ENCODE measurements at places on chromosomes 3 and 15.
A peak's percentile ranks its signal among the peaks of the same experiment; 100 is the strongest.

GRCh38 chr3:128813097-128813496 is 66.3 kb upstream of the ACAD9 start:
- no peak for DNase-seq

GRCh38 chr3:192935441-192935840 is 17.8 kb upstream of the MB21D2 start:
- DNase-seq = no peak

DNA sequence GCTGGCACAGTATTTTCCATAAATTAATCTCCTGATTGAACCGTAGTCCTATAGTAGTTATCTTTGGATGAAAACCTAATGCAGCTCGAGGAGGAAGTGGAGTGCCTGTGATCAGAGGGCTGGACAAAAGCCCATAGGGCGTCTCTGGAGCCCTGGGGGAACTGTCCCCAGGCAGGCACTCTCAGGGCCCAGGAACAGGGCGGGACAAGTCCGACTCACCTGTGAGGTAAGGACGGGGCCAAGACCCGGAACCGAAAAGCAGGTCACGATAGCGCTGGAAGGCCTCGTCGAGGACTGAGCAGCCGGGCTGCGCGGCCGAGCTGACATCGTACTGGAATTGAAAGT is 341 bp downstream of the HEXA start:
- peak; percentile 56 for DNase-seq

DNA sequence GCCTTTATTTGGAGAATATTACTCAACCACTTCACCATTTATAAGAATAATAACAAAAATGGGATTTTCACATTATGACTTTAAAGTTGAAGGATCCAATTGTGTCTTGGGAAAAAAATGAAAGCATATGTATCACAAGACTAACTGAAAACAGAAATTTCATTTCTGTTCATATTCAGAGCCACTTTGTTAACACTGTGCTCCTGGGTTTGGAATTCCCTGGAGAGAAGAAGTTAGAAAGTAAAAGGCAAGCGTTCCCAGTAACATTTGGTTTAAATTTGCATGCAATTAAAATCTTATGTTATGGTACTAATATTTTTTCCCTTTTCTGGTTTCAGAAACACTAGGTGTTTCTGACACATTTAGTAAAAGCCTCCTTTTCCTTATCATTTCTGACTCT is 230.8 kb downstream of the RBMS3 start:
- no peak for DNase-seq

- DNase-seq = no peak
Measured at GRCh38 chr3:152841131-152841530, 6.2 kb downstream of the P2RY1 start.

DNA sequence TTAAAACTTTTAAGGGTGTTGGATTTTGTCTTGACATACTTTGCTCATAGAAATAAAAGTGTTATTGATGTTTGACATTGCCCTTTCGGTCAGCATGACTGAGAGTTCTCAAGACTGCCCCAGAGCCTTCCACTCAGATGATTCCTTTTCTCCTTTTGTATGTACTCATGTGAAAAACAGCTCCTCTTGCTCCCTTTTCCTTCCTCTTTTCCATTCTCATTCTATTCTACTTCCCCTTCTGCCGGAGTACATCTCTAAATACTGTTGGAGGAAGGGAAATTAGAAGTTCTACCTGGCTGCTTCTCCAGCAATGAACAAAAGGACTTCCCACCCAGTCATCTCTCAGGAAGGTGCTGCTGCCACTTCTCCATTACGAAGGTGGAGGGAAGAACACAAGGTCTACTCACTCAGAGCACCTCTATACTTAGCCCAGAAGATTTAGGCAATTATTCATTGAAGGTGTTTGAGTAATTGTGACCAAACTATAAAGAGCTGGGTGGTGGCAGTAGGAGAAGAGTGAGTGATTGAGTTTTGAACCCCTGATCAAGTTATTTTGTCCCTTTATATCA is 163.8 kb upstream of the MBNL1 start:
- DNase-seq = no peak

DNA sequence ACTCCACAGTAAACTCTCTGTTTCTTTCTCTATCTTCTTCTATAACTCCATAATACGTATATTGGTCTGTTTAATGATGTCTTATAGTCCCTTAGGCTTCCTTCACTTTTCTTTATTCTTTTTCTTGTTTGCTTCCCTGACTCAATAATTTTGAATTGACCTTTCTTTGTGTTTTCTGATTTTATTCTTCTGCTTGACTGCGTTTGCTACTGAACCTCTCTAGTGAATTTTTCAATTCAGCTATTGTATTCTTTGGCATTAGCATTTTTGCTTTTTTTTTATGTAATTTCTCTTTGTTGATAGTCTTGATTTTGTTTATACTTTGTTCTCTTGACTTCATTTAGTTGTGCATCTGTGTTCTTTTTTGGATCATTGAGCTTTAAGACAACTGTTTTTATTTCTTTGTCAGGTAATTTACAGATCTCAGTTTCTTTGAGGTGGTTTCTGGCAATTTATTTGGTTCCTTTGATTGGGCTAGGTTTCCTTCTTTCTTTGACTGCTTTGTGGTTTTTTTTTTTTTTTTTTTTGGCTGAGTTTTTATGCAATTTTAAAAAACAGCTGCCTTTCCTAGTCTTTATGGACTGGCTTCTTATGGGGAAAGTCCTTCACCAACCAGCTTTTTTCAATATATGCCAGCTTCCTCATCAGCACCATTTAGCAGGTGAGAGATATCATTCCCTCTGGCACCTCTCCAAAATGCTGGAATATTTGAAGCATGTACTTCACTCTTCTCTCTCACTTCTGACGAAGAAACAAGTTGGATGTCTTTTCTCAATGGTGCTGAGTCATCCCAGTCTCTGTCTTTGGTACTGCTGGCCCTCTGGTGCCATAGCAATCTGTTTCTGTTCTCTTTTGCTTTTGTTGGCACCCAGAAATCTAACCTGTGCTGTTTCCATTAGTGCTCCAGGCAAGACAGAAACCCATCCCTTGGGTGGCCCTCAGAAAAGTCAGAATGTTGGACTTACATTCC is 17.6 kb downstream of the RSRC1 start:
- DNase-seq = peak; percentile 39

- no peak for DNase-seq
Measured at GRCh38 chr3:29181149-29181780, 99.6 kb upstream of the RBMS3 start.

- no peak for DNase-seq
Measured at GRCh38 chr15:88954431-88955277, 41.5 kb upstream of the MFGE8 start.

DNA sequence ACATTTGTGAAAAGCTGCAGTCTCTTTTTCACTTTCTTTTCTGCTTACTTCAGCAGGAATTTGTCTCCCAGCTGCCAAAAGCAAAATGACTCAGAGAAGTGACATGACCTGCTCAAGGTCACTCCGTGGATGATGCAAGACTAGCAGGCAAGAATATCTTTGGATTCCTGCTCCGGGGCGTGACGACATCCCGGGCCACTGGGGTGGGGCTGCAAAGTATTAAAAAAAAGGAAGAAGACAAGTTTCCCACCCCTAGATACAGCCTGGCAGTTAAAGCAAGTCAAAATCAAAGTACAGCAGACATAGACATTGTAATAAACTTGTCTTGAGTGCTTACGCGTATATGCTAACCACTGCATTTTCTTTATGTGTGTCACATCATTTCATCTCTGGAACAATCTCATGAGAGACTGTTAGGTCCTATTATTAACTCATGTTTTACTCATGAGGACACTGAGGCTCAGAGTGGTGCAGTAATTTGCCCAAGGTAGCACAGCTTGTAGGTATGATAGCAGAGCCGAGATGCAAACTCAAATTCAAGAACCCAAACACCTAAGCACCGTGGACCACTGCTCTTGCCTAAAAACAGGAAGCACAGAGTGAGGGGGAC is 485.2 kb upstream of the PROK2 start:
- no peak for DNase-seq

GRCh38 chr3:169365993-169366915 is 297.3 kb downstream of the MECOM start:
- peak; percentile 70 for DNase-seq

DNA sequence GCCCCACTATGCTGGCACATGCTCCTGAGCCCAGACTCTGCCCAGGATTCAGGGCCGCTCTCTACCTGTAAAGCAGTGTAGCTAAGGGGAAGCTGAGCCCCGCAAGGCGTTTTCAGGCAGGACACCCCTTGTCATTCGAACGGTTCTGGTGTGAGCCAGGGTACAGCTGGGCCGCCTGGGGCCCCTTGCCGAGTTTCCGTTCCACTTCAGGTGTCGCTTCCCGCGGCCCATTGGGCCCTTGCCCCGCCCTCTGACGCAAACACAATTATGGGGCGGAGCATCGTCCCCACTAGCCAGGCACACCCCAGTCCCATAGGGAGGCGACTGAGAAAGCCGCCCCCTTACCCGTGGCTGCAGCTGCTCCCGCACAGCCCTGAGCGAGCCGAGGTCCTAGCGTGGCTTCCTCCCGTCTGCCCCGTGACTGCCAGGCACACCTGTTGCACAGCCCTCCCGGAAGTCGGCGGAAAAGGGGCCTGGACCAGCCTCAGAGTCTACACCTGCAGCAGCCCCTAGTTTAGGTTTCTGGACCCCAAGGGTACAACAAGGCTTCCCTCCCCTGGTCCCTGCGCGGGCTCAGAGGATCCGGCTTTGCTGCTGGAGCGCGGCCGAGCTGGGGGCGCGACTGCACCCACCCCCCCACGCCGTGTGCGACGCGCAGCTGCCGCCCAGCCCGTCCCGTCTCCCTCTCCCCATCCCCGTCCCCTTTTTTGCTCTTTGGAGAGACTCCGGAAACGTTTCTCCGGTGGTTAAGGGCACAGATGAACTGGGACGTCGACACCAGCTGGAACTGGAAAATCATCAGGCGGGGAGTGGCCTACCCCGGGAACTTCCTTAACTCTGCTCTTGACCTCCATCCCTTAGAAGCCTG is at the start of gene PLSCR2:
PLSCR2 (minus strand) TSS at position 412 of the 868 bp plus-strand sequence. CDS start 9,657 bp downstream, outside the sequence.
- peak; percentile 43 for DNase-seq

DNA sequence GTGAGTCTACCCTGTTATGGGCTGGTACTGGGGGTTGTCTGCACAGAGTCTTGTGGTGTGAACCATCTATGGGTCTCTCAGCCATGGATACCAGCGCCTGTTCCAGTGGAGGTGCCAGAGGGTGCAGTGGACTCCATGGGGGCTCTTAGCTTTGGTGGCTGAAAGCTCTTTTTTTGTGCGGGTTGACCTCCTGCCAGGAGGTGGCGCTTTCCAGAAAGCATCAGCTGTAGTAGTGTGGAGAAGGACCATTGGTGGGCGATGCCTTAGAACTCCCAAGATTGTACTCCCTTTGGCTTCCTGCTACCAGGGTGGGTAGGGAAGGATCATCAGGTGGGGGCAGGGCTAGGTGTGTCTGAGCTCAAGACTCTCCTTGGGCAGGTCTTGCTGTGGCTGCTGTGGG is 602.6 kb downstream of the RSL24D1 start:
- DNase-seq = no peak

- peak; percentile 11 for DNase-seq
Measured at GRCh38 chr3:62201438-62202035, 171.8 kb downstream of the FEZF2 start.

GRCh38 chr3:4504340-4505261 is 11.5 kb downstream of the ITPR1 start:
- peak; percentile 40 for DNase-seq

DNA sequence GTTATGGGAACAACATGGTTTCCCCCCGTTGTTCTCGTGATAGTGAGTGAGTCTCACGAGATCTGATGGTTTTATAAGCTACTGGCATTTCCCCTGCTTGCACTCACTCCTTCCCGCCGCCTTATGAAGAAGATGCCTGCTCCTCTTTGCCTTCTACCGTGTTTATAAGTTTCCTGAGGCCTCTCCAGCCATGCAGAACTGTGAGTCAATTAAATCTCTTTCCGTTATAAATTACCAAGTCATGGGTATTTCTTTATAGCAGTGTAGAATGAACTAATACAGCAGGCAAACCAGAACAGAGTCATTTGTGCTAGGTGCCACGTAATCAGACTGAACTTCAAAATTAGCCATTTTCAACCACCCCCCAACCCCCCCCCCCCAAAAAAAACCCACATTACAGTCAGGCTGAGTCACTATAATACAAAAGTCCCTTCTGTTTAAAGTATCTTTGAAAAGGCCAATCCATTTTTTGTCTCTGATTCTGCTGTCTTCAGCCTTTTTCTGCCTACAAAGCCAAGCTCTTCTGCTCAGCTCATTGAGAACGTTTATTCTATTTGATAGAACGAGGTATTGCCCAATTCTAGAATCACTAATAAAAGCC is 4.1 kb downstream of the OR4F6 start:
- DNase-seq = no peak

- DNase-seq = no peak
Measured at GRCh38 chr3:72728958-72729467, 119.2 kb downstream of the SHQ1 start.

- no peak for DNase-seq
Measured at GRCh38 chr3:142577696-142578328, 721 bp downstream of the ATR start.

DNA sequence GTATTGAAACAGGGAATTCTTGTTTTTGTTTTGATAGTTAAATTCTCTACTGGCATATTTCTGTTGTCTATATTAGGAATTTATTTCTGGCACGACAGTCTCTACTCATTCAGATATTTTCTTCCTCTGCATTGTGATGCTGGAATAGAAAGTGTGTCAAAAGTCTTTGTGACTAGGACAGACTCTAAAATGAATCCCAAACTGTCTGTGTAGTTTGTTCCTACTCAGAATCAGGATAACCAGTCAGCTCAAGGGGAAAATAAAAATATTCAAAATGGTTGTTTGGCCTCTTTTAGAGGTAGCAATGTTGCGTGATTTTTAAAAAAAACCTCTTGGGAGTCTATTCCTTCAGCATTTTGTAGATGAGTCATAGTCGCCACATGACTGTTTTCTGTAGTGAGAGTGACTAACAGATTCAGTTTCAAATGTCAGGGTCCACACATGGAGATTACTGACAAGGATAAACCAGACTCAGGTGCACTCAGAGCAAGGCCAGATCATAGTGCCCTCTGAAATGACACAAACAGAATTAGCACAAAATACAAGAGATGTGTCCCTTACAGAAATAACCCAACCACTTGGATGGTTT is 13.1 kb downstream of the SLC7A14 start:
- DNase-seq = no peak

DNA sequence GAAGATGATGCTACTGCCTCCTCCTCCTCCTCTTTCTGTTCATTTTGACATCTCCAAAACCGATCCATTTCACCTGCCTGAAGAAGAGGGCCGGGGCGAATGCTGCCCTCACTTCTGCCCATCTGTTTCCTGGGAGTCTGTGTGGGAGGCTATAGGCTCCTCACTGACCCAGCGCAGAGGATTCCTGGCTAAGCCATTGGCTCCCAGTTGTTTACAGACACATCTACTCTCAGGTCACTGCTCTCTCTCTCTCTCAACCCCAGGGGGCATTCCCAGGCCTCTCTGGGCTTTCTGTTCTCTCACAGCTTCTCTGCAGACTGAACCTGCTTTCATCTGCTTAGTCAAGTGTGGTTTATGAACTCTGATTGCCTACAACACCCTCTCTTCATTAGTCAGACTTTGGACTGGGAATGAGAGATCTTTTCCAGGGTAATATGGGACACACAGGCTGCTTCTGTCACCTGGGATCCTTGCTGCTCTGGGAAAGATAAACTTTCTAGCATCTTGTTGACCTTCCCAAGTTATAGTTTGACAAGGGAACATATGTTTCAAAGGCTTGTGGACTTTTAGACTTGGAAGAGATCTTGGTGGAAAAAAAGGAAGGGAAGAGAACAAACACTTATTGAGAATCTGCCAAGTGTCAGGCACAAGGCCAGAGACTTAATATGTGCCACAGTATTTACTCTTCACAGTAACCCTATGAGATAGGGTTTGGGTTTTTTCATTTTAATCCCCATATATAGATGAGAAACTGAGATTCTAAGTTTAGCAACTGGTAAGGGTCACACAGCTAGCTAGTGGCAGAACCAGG is 30.2 kb upstream of the USP3 start:
- DNase-seq = no peak
